Mesenteric fat pad (tissue), 1 donor: ENCODE measurements at places on chromosomes 6 and 20. TPM values are rescaled to one million over a fixed set of nuclear protein-coding genes. Genes with fewer than 3 reads are reported as not detected.
A peak's percentile ranks its signal among the peaks of the same experiment; 100 is the strongest.

GRCh38 chr6:89024456-89024855, 56.1 kb upstream of the PNRC1 start:
- DNase-seq: no peak

- DNase-seq: no peak
These were observed 15.3 kb upstream of the MMP9 start for GRCh38 chr20:45993197-45993951.

GRCh38 chr6:4441981-4442434, 306.6 kb upstream of the ECI2 start:
- no peak for DNase-seq

- peak; percentile 39 for DNase-seq
These were observed 136.6 kb downstream of the DTNBP1 start for GRCh38 chr6:15526212-15526701.

DNA sequence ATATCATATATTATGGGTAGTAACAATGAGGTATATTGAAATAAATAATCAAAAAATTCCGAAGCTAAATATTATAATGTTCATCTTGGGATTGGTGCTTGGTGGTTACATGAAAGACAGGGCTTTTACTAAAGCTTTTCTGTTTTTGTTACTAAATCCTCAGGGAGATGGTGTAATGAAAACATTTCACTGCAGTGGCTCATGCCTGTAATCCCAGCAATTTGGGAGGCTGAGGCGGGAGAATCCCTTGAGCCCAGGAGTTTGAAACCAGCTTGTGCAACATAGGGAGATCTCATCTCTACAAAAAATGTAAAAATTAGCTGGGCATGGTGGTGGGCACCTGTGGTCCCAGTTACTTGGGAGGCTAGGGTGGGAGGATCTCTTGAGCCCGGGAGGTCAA, 42.9 kb downstream of the AFG1L start:
- no peak for DNase-seq

DNA sequence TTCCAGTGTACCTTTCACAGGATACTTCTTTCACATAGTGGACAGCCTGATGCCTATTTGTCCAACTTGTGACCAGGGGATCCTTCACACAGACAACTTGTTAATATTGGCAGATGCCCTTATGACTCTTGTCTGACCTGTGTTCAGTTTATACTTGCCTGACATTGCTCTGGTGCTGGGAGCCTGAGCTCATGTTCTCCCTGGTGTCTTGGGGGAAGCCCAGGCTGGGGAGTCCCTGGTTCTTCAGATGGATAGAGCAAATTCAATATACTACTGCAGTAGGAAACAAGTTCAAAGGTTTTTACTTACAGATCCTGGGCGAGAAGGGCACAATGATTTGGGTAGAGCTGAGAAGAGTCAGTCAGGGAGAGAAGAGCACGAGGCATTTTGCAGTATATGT, 76.1 kb downstream of the NKAIN2 start:
- DNase-seq: no peak

DNA sequence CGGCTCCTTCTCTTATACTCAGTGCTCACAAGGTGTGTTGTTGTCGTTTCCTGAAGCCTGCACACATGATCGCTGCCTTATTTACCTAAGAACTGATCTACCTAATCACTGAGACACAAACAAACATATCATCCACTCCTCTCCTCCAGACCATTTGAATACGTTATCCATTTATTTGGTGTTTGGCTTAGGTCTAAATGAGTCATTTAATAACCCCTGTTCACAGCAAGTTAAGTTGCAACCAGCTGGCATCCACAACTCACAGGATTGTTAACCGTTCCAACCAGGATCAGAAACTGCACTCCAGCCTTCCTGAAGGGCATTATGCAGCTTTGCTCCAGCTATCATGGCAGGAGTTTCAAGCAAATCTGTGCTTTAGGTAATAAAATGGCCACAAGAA, 511.1 kb upstream of the MAP3K7 start:
- DNase-seq: no peak

- DNase-seq: no peak
These were observed 12.4 kb upstream of the HLA-G start for GRCh38 chr6:29815118-29815750.

DNA sequence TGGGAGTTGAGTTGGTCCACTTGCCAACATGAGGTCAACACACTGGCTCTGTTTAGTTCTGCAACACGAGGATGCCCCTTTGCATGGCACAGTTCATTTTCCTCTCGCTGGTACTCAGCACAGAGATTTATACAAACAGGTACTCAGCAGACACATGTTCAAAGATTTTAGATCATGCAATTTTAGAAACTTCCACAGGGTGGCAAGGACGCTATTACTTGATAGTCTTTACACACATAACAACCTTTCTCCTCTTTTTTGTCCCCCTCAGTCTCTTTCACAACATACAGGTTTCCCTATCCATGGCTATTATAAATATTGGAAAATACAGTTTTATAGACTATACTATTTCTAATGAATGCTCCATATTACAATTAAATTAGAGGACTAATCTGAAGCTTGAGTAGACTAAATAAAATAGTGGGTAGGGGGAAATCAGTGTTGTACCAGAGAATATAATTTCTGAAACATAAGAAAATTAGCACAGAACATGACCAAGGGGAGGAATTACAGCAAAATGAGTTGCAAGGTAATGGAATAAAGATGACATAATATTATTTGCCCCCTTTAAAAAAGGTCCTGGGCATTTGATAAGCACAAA, 331.8 kb upstream of the BTBD3 start:
- DNase-seq: no peak

DNA sequence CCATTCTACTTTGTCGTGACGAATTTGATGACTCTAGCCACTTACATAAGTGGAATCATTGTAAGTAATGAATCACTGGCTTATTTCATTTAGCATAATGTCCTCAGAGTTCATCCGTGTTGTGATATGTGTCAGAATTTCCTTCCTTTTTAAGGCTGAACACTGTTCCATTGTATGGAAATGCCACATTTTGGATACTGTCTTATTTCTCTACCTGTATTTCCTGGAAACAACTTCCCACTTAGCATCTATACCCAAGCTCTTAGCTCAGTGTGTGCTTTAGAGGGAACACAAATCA, 28.8 kb upstream of the GGTLC1 start:
- DNase-seq: no peak

- DNase-seq: no peak
These were observed 97.8 kb upstream of the OGFRL1 start for GRCh38 chr6:71190809-71191208.

- no peak for DNase-seq
These were observed 62.6 kb upstream of the AKAP12 start for GRCh38 chr6:151176911-151177770.

GRCh38 chr6:20440296-20440695, 38.6 kb downstream of the E2F3 start:
- no peak for DNase-seq

- no peak for DNase-seq
These were observed 132.5 kb downstream of the SULF2 start for GRCh38 chr20:47652794-47653193.

GRCh38 chr20:677957-678356, 2.4 kb upstream of the SCRT2 start:
- no peak for DNase-seq

DNA sequence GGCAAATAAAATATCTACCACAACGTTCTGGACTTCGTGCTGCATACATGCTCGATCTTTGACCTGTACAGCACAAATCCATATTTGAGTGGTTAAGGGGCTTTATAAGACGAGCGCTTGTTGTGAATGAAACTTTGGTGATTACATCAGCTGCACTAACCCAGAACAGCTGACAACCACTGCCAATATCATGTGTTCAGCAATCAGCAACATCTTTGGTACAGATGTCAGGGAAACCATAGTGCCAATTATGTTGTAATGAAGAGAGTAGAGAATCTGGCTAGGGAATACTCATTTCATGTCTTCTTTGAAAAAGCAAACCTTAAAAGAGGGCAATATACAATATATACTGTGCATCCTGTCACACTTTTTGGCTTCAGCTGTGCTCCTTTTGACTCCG, 188.6 kb upstream of the NT5E start:
- no peak for DNase-seq

- DNase-seq: no peak
These were observed 28.9 kb downstream of the HTR1E start for GRCh38 chr6:86966271-86966670.

Gene RPS21
- 856 TPM for total RNA-seq

Gene OOEP
- not detected for total RNA-seq

Gene AHCY
- total RNA-seq: 56.8 TPM

Gene CABLES2
- 2.3 TPM for total RNA-seq

Gene ULBP3
- 3.0 TPM for total RNA-seq

Gene PRKN
- 10.1 TPM for total RNA-seq

Gene LRRC1
- total RNA-seq: 6.2 TPM
